ENCODE measurements at places on chromosomes 13 and 19. TPM values are rescaled to one million over a fixed set of nuclear protein-coding genes. Genes with fewer than 3 reads are reported as not detected.

DNA sequence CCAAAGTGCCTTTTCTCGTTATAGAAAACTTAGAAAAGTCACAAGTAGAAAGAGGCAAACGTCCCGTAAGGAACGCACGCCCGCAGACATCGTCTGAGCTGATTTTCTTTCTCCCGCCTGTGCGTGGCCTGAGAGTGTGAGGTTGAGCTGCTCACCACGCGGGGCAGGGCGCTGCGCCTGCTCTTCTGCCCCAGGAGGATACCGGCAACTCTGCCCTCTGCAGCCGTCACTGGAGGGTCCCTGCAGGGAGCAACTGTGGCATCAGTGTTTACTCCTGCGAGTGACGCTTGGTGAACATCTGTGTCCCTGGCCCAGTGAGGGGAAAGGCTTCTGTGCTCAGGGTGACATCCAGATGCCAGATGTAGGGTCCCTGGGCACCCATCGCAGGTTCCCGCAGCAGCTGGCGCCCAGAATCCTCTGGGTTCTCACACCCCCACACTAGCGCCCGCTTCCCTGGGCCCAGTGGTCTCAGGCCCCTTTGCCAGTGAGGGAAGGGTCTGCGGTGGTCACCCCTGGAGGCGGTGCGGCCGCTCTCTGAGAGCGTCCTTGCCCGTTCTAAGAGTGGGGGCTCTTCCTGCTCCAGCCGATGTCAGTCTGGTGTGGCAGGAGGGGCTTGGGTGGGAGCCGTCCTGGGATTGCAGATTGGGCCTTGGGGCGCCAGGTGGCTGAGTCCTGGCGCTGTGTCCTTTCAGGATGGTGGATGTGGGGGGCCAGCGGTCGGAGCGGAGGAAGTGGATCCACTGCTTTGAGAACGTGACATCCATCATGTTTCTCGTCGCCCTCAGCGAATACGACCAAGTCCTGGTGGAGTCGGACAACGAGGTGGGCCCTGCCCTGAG lies 17.4 kb upstream of the GNA15 start:
- DNase-seq = no peak

DNA sequence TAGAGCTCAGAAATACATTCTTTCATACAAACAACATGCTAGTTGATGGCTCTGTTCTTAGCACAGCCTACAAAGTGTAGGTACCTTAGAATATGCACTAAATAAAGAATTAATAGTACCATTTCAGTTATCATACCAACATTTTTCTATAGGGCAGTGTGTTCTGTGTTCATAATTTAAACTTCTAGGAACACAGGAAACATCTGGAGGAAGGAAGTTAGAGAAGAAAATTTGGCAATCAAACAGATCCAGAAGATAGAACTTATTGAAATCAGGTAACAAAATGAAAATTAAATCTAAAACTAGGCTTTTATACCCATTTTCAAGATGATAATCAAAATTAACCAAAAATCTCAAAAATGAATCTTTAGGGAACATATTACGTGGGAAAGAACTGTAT lies 527.5 kb downstream of the DCT start:
- DNase-seq = no peak

The COMP gene
- total RNA-seq = 4.7 TPM

The JUND gene
- 90.9 TPM for total RNA-seq

GRCh38 chr13:66530686-66531085 lies 699.5 kb downstream of the PCDH9 start:
- no peak for DNase-seq

The SPRED3 gene
- 13.0 TPM for total RNA-seq

The ZNF587B gene
- total RNA-seq = 7.8 TPM

The CCDC8 gene
- total RNA-seq = 11.0 TPM

The PNMA8A gene
- 13.9 TPM for total RNA-seq

The ELSPBP1 gene
- not detected for total RNA-seq

GRCh38 chr19:30229525-30230174 lies 142.5 kb upstream of the ZNF536 start:
- no peak for DNase-seq

DNA sequence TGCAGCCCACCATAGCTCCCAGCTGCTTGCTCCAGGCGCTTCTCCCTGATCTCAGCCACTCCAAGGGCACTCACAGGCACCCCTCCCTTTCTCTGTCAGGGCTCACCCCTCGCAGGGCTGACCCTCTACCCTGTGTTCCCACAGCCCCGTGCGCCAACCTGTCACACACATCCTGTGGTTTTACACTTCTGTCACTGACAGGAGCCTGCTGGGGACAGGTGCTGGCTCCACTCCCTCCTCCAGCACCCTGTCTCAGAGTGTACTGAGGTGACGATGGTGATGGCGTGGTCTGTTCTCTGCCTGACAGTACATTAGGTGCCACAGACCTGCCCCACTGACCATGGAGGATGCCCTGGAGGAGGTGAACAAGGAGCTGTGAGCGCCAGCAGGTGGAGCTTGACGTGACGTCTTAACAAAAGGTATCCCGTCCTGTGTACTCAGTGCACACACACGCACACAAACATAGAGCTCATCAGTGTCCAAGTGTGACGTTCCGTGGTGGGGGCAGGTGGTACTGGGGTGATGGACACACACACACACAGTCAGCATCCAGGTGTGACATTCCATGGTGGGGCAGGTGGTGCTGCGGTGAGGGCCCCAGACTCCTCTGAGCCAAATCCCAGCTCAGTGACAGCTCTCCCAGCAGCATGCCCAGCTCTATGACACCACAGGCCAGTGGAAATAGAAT lies 20.9 kb downstream of the C19orf44 start:
- no peak for DNase-seq

GRCh38 chr13:49532593-49532992 lies 36.8 kb downstream of the PHF11 start:
- no peak for DNase-seq

DNA sequence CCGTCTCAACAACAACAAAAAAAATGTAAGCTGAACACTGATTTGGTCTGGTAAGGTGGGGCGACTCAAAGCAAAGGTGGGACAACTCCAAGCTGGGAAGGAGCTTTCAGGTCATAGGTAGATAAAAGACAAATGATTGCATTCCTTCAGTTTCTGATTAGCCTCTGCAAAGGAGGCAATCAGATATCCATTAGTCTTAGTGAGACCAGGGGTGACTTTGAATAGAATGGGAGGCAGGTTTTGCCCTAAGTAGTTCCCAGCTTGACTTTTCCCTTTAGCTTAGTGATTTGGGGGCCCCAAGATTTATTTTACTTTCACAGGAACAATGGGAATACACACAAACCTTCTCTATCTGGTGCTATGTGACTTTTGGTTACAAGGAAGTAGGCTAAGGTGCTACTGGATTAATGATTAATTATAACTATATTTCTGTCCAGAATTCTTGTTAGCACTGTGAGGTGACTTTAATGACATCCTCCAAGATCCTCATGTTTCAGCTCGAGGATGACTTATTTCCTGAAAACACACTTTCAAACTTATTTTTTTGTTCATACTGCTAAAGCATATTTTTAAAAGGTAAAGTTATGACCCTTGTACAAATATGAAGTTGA lies 10.6 kb upstream of the MTRF1 start:
- no peak for DNase-seq

The ACP5 gene
- 1.2 TPM for total RNA-seq

GRCh38 chr19:6034512-6034911 lies 56.6 kb upstream of the RANBP3 start:
- DNase-seq = no peak

DNA sequence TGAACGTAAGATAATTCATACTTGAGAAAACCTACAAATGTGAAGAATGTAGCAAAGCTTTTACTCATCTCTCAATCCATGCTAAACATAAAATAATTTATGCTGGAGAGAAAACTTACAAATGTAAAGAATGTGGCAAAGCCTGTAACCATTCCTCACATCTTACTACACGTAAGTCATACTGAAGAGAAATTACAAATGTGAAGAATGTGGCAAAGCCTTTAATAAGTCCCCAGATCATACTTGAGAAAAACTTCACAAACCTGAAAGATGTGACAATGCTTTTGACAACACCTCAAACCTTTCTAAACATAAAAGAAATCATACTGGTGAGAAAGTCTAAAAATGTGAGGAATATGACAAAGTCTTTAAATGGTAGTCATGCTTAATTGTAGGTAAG lies 89.4 kb downstream of the ZNF675 start:
- DNase-seq = no peak

The PSPN gene
- 1.2 TPM for total RNA-seq

The ZNF550 gene
- 6.1 TPM for total RNA-seq

DNA sequence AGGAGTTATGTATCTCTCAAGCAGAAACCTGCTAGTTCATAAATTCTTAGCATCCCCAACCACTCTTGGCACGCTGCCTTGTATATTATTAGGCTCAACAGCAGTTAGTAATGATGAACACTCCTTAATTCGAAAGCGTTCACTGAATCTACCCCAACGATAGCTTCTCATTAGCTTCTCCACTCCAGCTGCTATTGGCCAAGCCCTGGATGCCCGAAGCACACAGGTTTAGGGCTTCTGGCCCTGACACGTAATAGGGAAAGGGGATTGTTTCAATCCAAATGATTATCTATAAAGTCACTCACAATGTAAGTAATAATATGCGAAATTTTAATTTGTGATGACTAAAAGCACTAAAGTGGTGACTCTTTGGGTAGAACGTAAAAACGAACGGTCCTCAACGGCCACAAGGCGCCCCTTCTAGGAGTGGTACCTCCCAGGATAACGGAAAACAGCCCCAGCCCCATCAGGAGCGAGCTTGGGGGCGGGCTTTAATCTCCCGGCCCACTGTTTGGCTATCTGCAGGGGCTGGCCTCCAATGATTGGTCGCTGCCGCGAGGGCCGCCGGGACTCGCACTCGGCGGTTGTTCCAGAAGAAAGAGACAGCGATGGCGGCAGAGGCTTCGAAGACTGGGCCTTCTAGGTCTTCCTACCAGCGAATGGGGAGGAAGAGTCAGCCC lies at the start of gene RNF17:
RNF17 (plus strand) TSS at position 574 of the 680 bp plus-strand sequence; CDS start at position 609, 35 bp downstream.
- no peak for DNase-seq

The SELENOV gene
- total RNA-seq = not detected

GRCh38 chr19:55289117-55289796 lies 5.5 kb downstream of the BRSK1 start:
- DNase-seq = no peak

DNA sequence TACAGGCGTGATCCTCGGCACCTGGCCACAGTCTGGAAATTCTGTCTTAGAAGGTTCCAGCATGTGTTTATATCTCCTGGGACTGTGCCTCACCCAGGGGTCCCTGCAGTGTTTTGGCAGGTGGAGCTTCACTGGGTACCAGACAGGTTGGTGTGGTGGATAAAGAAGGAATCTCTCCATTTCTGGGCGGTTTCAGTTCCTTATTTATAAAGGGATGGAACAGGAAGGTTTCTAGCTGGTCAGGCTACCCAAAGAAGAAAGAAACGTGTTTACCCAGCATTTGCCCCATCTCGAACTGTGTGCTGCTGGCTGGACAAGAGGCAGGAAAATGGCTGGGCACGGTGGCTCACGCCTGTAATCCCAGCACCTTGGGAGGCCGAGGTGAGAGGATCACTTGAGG lies 9.8 kb downstream of the PNPLA6 start:
- DNase-seq = no peak

DNA sequence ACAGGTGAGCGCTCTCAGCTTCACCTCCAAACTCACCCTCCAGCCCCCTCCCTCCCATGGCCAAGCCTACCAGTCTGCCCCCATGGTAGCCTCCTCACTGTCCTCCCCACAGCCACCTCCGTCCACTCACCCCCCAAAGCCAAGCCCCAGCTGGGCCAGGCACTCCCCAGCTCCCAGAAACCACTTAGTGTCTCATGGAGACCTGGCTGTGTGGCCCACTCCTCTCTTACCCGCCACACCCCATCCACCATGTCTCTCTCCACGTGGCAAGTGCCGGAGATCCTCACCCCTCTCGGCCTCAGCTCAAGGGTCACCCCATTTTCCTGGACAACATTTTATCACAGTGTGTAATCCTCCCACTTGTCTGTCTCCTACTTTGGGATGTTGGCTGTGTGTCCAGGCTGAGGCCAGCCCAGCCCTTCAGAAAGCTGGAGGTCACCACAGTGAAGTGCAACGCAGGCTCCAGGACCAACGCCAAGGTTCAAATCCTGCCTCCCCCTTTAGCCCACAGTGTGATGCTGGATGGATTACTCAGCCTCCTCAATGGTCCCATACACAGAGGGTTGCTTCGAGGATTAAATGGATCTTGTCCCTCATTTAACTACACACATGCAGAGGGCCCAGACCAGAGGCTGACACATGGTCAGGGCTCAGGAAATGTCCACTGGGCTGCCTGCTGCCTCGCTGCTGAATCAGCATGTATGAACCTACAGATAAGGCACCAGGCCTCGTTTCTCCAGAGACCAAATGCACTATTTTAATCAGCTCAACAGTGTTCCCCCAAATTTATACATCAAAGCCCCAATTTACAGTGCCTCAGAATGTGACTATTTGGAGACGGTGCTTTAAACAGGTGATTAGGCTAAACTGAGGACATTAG lies 71.3 kb downstream of the CEBPG start:
- DNase-seq = no peak

- DNase-seq = no peak
Measured at GRCh38 chr19:52786078-52786463, 520 bp downstream of the ZNF600 start.

DNA sequence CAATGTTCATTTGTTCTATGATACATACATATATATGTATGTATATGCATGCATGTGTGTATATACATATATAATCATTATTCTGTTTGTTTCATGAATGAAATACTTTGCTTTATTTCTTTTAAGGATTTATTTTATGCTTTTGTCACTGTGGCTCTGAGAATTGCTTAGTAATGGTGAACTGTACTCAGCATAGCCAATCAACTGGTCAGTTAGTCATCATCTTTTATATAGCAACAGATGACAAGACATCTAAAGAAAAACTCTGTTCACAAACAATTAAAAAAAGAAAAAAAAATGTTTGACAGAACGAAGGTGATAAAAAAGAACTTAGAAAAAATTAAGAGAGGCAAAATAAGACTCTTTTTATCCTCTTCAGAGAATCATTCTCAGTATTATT lies 1440.3 kb downstream of the PCDH9 start:
- peak; percentile 25 for DNase-seq

DNA sequence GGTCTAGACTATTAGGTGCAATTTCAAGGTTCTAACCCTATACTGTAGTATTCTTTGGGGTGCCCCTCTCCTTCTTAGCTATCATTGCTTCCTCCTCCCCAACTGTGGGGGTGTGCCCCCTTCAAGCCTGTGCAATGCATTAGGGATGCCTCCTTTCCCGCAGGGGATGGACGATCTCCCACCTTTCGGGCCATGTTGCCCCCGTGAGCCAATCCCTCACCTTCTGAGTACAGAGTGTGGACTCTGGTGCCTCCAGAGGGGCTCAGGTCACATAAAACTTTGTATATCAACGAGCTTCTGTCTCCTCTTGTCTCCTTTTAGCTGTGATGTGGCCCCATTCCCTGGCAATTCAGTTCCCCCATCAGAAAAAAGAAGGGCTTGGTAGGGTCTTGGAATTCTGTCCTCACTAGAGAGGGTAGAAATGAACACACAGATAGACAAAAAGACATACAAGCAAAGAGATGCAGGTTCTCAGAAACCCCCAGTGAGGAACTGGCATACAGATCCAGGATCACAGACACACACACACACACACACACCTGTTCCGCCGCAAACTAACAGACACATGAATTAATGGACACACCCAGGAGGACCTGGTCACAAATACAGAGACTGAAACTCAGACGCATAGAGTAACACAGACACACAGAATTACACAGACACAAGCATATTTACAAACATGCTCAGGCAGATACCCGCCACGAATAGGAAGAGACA lies 2.5 kb upstream of the HNRNPUL1 start:
- no peak for DNase-seq

The ATCAY gene
- total RNA-seq = not detected

GRCh38 chr19:35559781-35560180 lies 3.7 kb downstream of the ATP4A start:
- DNase-seq = no peak

The FGF21 gene
- not detected for total RNA-seq

GRCh38 chr13:25684491-25684890 lies 312.7 kb downstream of the ATP8A2 start:
- no peak for DNase-seq

Data from HFFc6 (cell line).